ENCODE measurements at places on chromosomes 1 and 21. TPM values are rescaled to one million over a fixed set of nuclear protein-coding genes. Genes with fewer than 3 reads are reported as not detected.

The FOXD2 gene
- total RNA-seq = 1.8 TPM

The ATF3 gene
- 6.0 TPM for total RNA-seq

The KLHDC7A gene
- 0.36 TPM for total RNA-seq

The SLC6A9 gene
- total RNA-seq = 5.6 TPM

The HEYL gene
- 2.6 TPM for total RNA-seq

The ENTREP3 gene
- total RNA-seq = 19.6 TPM

The EPHA10 gene
- 11.8 TPM for total RNA-seq

The ICOSLG gene
- total RNA-seq = 3.7 TPM

The CNR2 gene
- not detected for total RNA-seq

The WDR64 gene
- total RNA-seq = 0.91 TPM

The PCSK9 gene
- total RNA-seq = not detected

The TMEM81 gene
- total RNA-seq = 0.73 TPM

The HENMT1 gene
- total RNA-seq = 22.1 TPM

The ADORA1 gene
- total RNA-seq = 0.27 TPM

The LRRN2 gene
- 0.55 TPM for total RNA-seq

The CHIA gene
- not detected for total RNA-seq

The TMEM125 gene
- total RNA-seq = 18.3 TPM

The ST6GALNAC3 gene
- 0.80 TPM for total RNA-seq

The MYOG gene
- total RNA-seq = 4.4 TPM

The ESRRG gene
- 16.2 TPM for total RNA-seq

The PRAMEF6 gene
- total RNA-seq = not detected

The STX12 gene
- 64.9 TPM for total RNA-seq

The ID3 gene
- total RNA-seq = 151 TPM

The SYT11 gene
- total RNA-seq = 3.6 TPM

The ST6GALNAC5 gene
- 18.5 TPM for total RNA-seq

The SPAG17 gene
- total RNA-seq = not detected

The KCND3 gene
- total RNA-seq = 17.1 TPM

All from prostate gland (tissue), 2 donors.